ENCODE measurements at places on chromosomes 3 and 15. TPM values are rescaled to one million over a fixed set of nuclear protein-coding genes. Genes with fewer than 3 reads are reported as not detected.

- DNase-seq = no peak
Observed at GRCh38 chr3:149474250-149474817, at the start of gene TM4SF4. TM4SF4 (plus strand) TSS chr3:149474697; CDS start chr3:149474878, 181 bp downstream.

- no peak for DNase-seq
Observed at GRCh38 chr3:38541806-38542205, 45.7 kb downstream of the EXOG start.

GRCh38 chr15:57427367-57427821, 51.1 kb downstream of the CGNL1 start:
- DNase-seq = no peak

GRCh38 chr3:156368189-156368588, 186.7 kb downstream of the SSR3 start:
- no peak for DNase-seq

The PPIP5K1 gene
- 24.0 TPM for total RNA-seq

GRCh38 chr15:74808840-74809229, 3.8 kb upstream of the LMAN1L start:
- no peak for DNase-seq

The MAGI1 gene
- total RNA-seq = not detected

- no peak for DNase-seq
Observed at GRCh38 chr3:151015181-151015580, 42.7 kb upstream of the CLRN1 start.

The EIF3J gene
- total RNA-seq = 94.9 TPM
